ENCODE measurements at places on chromosomes 4 and X.
A peak's percentile ranks its signal among the peaks of the same experiment; 100 is the strongest.

DNA sequence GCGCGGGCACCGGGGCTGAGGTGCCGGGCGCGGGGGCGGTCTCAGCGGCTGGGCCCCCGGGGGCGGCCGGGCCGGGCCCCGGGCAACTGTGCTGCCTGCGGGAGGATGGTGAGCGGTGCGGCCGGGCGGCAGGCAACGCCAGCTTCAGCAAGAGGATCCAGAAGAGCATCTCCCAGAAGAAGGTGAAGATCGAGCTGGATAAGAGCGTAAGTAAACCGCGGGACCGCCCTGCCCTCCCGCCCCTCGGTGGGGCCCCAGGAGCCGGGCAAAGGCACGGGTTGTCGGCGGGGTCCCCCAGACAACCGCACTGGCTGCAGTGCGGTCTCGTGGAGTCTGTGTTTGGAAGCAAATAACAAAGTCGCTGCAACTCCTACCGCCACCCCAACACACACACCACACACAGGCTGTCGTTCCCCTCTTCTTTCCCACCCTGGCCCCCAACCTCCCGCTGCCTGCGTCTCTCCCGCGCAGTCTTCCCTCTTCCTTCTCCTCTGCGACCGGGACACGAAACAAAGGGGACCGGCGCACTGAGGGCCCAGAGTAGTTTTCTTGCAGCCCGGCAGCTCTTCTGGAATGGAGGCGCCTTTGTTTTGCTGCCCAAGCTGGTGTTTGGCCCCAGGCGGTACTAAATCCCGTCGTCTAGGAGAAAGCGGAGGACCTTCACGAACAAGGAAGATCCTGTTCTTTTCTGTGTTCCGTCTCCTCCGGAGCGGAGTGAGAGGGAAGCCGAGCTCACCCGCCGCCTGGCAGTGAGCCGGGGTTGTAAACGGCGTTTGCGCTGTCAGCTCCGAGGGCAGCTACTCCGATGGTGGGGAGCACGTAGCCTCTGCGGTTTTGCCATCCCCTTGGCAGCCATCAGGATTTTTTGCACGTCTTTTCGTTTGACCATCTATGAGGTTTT, 788 bp downstream of the SAP30 start:
- DNase-seq, result peak; percentile 75

DNA sequence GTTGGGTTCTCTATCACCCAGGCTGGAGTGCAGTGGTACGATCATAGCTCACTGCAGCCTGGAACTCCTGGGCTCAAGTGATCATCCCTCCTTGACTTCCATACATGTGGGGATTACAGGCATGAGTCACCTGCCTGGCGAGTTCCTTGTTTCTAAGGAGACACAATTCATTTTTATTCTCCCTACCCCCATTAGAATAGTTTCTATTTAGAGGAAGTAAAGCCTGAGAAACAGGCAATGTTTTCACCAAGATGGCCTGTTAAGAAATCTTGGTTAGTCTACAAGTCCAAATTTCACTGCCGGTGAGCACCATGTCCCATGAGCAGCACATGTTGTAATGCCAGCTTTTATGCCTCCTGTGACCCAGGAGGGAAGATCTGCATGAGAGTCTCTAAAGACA, 5.7 kb downstream of the CYBB start:
- DNase-seq, result no peak

- DNase-seq, result no peak
Measured at GRCh38 chrX:150334981-150335380, 28.1 kb upstream of the MAMLD1 start.

DNA sequence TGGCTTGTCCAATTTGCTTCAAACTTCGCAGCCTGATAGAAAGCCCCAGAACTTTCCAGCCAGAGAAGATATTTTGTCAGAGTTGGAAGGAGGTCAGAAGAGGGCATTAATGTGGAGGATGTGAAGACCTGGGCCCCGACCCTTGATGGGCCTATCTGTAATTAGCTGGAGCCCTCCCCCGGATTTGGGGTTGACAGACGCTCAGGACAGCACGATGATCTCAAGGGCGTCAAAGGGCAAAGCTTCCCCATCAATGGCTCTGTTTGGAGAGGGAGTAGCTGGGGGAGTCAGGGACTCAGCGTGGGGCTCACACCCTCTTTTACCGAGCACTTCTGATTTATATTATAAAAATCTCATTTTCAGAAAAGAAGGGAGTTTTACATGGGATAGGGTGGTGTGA, 59.0 kb upstream of the PPP2R3B start:
- DNase-seq, result no peak

DNA sequence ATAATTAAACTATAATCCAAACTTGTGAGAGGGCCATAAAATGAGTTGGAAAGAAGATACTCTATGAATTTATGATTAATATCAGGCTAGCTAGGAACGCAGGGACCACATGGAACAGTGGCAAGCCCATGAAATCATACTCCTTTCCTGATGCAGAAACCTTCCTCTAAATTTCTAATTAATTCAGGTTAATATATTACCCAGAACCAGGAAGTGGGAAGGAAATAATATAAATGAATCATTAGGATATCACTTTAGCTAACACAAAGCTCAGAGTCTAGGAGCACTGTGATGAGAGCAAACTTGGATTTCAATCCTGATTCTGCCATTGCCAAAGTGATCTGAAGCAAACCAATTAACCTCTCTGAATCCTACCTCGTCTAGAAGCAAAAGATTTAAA, 68.0 kb downstream of the IQCM start:
- no peak for DNase-seq

DNA sequence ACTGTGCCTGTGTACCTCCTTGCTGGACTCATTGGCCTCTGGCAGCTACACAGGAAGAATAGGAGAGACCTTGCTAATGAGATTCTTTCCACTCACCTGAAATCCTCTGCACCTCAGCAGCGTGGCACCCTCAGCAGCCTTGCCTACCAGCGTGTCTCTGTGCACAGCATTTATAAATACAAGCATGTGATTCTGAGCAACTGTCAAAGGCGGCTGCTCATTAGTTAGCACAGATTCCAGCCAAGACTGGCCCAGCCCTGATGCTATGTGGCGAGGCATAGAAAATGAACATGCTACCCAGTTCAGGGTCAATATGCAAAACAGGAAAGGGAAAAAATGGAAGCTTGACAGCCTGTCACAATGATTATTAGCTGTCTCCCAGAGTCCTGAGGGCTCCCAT, 298.0 kb downstream of the C4orf33 start:
- no peak for DNase-seq

DNA sequence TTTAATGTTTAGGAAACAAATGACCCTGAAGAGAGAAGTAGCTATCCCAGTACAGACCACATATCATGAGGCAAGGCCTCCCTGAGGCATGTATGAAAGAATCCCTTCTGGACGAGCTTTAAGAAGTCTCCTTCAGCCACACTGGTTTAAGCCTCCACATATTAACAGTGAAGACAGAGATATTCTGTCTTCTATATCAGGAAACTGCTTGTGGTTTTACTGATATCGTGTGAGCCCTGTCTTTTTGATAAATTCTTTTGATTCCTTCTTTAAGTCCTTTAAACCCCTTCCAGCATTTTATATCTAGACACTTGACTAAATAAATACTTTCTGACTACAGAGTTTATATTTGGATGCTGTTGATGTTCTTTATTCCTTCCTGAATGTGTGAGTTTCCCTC, 45.9 kb upstream of the GPC4 start:
- no peak for DNase-seq

DNA sequence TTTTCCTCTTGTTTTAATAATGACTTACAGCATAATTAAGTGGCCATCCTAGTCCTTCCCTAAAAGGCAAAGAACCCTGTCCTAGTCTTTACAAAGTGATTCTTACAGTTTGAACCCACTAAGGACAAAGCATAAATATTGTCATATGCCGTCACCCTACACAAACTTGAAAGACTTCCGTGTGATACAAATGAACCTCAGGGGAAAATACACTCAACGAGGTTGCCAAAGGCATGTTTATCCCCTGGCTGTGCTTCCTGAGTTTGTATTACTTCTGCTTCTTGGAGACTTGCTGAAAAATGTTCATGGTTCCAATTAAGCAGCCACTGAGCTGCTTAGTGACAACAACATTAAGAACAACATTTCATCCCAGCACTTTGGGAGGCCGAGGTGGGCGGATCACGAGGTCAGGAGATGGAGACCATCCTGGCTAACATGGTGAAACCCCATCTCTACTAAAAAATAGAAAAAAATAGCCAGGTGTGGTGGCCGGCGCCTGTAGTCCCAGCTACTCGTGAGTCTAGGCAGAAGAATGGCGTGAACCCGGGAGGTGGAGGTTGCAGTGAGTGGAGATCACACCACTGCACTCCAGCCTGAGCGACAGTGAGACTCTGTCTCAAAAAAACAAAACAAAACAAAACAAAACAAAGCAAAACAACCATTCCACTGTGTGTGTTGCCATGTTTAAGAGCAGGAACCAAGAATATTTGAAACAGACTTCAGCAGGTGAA, 16.2 kb downstream of the RASSF6 start:
- DNase-seq, result no peak

GRCh38 chrX:77347572-77347971, 99.6 kb upstream of the FGF16 start:
- DNase-seq, result no peak

DNA sequence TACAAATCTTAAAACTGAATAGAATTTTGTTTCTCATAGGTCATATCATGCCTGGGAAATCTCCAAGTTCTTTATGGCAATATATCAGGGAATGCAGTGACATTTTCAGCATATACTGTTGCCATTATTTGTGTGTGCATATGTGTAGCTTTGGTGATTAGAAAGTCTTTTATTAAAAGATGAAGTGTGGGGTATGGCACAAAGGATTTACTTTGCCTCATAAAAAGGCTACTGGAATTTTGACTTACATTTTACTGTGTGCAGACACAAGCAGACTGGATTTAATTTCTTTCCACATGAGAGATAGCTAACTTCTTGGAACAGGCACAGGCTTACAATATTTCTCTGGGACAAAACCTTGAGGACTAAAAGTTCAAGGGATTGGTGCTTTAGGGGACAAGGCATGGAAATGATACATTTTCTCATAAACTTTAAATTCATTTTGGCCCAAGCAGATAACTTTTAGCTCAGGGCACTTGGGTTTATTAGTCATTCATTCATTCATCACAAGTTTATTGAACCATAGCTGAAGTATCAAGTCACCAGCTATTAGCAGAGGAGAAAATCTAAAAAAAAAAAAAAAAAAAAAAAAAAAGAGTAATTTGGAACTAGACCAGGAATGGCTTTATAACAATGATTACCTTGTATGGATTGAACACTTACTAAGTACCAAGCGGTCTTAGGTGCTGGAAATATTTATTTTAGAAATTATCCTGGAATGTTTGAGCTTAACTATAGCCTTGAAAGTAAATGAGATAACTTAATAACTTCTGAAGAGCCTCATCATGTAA, 191.5 kb downstream of the SLIT2 start:
- no peak for DNase-seq

DNA sequence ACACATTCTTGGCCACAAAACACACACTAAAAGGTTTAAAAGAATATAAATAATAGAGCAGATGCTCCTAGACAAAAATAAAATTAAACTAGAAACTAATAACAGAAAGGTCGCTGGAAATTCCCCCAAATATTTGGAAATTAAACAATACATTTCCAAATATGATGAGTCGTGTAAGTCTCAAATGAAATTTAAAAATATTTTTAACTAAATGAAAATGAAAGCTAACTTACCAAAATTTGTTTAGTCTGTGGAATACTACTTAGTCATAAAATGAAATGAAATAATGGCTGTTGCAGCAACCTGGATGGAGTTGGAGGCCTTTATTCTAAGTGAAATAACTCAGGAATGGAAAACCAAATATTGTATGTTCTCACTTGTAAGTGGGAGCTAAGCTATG, 20.6 kb upstream of the GUCY1A1 start:
- DNase-seq, result no peak

DNA sequence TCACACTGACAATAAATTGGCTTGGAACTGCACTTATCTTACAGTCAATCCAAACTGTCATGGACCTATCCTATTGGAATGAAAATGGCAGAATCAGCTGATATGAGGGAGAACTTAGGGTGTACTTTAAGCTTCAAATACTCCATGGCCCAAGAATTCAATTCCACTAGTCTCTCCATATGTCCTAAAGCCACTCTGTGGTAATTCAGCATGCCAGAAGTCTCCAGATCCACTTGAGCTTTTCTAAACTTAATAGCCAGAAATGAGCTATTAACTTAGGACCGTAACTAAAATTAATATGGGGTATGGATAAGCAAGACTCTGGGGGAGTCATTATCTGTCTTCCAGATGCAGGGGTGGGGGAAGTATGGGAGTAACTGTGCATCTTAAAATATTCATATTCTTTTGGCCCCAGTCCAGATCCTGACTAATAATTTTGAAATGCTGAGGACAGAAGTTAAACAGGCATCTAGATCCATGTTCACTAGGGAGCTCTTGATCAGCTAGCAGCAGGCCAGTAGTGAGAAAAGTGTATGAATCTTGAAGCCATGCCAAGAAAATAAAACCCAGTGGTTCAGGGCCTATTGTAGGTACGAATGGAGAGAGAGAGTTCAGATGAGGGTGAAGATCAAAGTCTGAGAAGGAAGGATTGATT, 167.6 kb downstream of the DKK2 start:
- DNase-seq, result no peak

GRCh38 chrX:52995987-52996331, 37.6 kb upstream of the FAM156A start:
- no peak for DNase-seq

GRCh38 chr4:93469560-93469959, 359.0 kb upstream of the ATOH1 start:
- no peak for DNase-seq

DNA sequence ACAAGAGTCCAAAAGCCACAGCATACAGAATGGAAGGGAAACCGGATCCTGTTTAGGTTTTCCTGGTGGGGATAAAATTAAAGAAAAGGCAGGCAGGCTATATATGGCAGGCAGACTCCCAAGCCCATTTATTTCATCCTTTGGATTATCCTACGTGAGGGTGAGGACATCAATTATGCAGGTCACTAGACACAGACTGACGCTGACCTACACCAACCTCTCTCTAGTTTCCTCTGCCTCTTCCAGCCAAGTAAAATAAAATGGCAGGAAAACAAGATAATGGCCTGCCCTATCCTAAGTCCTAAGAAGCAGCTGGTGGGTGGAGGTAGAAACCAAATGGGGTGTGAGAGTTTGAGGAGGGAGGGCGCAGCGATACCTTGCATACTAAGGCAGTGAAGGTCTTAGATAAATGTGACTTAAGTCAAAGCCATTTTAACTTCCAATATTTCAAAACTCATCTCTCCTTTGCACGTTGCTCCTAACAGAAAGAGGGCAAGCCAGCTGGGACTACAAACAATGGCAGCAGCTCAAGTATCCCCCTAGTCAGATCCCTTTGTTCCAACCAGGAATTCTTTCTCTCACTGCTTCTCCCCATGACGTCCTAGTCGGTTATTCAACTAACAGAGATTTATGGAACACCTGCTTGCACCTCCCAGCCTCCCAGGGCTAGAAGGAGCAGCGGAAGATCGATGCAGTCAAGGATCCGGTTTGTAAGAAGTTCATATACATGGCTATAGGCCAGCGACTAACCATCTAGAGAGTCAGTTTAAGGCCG, 72.8 kb downstream of the IRF2 start:
- no peak for DNase-seq

DNA sequence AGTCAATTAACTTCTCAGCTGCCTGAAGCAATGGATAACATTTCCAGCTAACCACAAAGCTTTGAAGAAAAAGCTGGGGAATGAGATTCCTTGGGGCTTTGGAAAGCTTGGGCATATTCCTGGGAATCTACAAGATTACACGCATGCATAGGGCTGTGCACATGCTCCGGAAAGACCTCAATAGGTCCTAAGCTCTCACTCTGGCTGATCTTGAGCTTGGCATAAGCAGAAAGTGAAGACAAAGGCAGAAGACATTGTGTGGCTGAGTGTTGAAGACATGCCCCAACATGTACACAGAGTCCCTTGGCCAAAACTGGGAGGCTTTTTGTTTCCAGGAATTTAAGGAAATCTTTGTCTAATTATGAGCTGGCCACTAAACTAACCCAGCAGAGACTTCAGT, 31.2 kb downstream of the ATG4A start:
- no peak for DNase-seq

Measured in colonic mucosa (tissue), 4 donors.